ENCODE measurements at places on chromosomes 3 and 15. TPM values are rescaled to one million over a fixed set of nuclear protein-coding genes. Genes with fewer than 3 reads are reported as not detected.

GXYLT2 gene
- polyA plus RNA-seq, result 2.0 TPM

SSUH2 gene
- polyA plus RNA-seq, result 0.35 TPM

GASK1A gene
- not detected for polyA plus RNA-seq

TMCO5A gene
- polyA plus RNA-seq, result not detected

CHRD gene
- polyA plus RNA-seq, result 0.13 TPM
